Smooth muscle cell of trachea (primary cell): ENCODE measurements at places on chromosomes 3 and 15. TPM values are rescaled to one million over a fixed set of nuclear protein-coding genes. Genes with fewer than 3 reads are reported as not detected.

Gene NPAP1
- not detected in 2 replicates for total RNA-seq

Gene RBP2
- total RNA-seq = not detected in 2 replicates

Gene ISLR
- total RNA-seq = 92.1 and 202 TPM in 2 replicates

Gene NR1I2
- total RNA-seq = not detected in 2 replicates

Gene ANKUB1
- not detected in 2 replicates for total RNA-seq

Gene SSR3
- total RNA-seq = 247 and 304 TPM in 2 replicates

Gene DPPA2
- not detected in 2 replicates for total RNA-seq

Gene SENP2
- total RNA-seq = 33.7 and 40.6 TPM in 2 replicates

Gene GPR27
- total RNA-seq = under 0.01 TPM in 1 of 2 replicates, not detected in the other

Gene MOBP
- total RNA-seq = under 0.01 TPM in 1 of 2 replicates, not detected in the other

Gene C3orf20
- under 0.01 TPM in 1 of 2 replicates, not detected in the other for total RNA-seq
